ENCODE measurements at places on chromosomes 6 and 20. TPM values are rescaled to one million over a fixed set of nuclear protein-coding genes. Genes with fewer than 3 reads are reported as not detected.

The HMGCLL1 gene
- polyA plus RNA-seq: 0.05 TPM

The LTA gene
- polyA plus RNA-seq: not detected

The NMBR gene
- not detected for polyA plus RNA-seq

The SLC13A3 gene
- polyA plus RNA-seq: 0.10 TPM

The C6orf58 gene
- polyA plus RNA-seq: 0.07 TPM

The TM9SF4 gene
- polyA plus RNA-seq: 67.8 TPM

The GCLC gene
- polyA plus RNA-seq: 11.2 TPM

The TNNC2 gene
- polyA plus RNA-seq: 1.1 TPM

The SYNJ2 gene
- 40.0 TPM for polyA plus RNA-seq

The COL11A2 gene
- polyA plus RNA-seq: 1.1 TPM

The NPEPL1 gene
- polyA plus RNA-seq: 2.8 TPM

The FAM83C gene
- polyA plus RNA-seq: not detected

The GPR63 gene
- polyA plus RNA-seq: 0.73 TPM

The MPIG6B gene
- not detected for polyA plus RNA-seq

The DNAH8 gene
- polyA plus RNA-seq: under 0.01 TPM

The RNF5 gene
- polyA plus RNA-seq: 74.8 TPM

The NEDD9 gene
- 7.4 TPM for polyA plus RNA-seq

The PNPLA1 gene
- polyA plus RNA-seq: not detected

The MUCL3 gene
- not detected for polyA plus RNA-seq

The IL20RA gene
- 0.29 TPM for polyA plus RNA-seq

The PTK6 gene
- 0.07 TPM for polyA plus RNA-seq

The HTR1E gene
- polyA plus RNA-seq: 0.02 TPM

The HSPA1B gene
- 96.3 TPM for polyA plus RNA-seq

The TRIM15 gene
- polyA plus RNA-seq: not detected
